ENCODE measurements at places on chromosomes 3 and 15. TPM values are rescaled to one million over a fixed set of nuclear protein-coding genes. Genes with fewer than 3 reads are reported as not detected.

Gene SLTM
- 130 TPM for total RNA-seq

Gene CLDN16
- not detected for total RNA-seq

Gene FGF12
- total RNA-seq: not detected

Gene NPAP1
- total RNA-seq: not detected

Gene RBP2
- not detected for total RNA-seq

Gene SLC6A11
- not detected for total RNA-seq

Gene GPR149
- total RNA-seq: not detected

Gene FGD5
- total RNA-seq: not detected

Gene TMEM43
- total RNA-seq: 38.0 TPM

Gene CCDC39
- not detected for total RNA-seq

Gene ISL2
- 0.59 TPM for total RNA-seq

Gene GCNT3
- total RNA-seq: not detected

Gene ZNF80
- 1.00 TPM for total RNA-seq

Gene MME
- total RNA-seq: not detected

Gene ARHGAP11A
- total RNA-seq: 143 TPM

Gene SH2D7
- total RNA-seq: 0.11 TPM

Gene PTH1R
- not detected for total RNA-seq

Gene ST8SIA2
- total RNA-seq: not detected

Gene ISLR2
- total RNA-seq: not detected

Gene BNC1
- not detected for total RNA-seq

Gene CCR3
- 0.16 TPM for total RNA-seq

Gene MITF
- total RNA-seq: not detected

Gene SH3GL3
- not detected for total RNA-seq

Gene OR5K2
- not detected for total RNA-seq

Gene ERICH6
- not detected for total RNA-seq

Gene FAM81A
- total RNA-seq: 1.2 TPM

Gene CAPN3
- total RNA-seq: 3.1 TPM

Gene P4HTM
- 37.9 TPM for total RNA-seq

Gene SCAMP5
- 0.80 TPM for total RNA-seq

Gene TGM4
- total RNA-seq: not detected

Gene FANCD2OS
- not detected for total RNA-seq

Gene CPB1
- not detected for total RNA-seq

Gene CGNL1
- total RNA-seq: not detected

Gene CNTN6
- not detected for total RNA-seq

Gene PLA2G4E
- not detected for total RNA-seq

Gene SHISA5
- 140 TPM for total RNA-seq

Gene C3orf20
- total RNA-seq: 0.20 TPM

Gene PAK6
- total RNA-seq: 0.43 TPM

Gene ATG7
- 41.9 TPM for total RNA-seq

Gene PPM1L
- total RNA-seq: 4.0 TPM

Gene CKMT1B
- total RNA-seq: not detected

Gene GP9
- total RNA-seq: not detected

Gene SNTN
- not detected for total RNA-seq

Gene GOLGA6B
- total RNA-seq: not detected

Gene IQCH
- 1.1 TPM for total RNA-seq

Gene TGM5
- 0.09 TPM for total RNA-seq

Gene GOLGA8O
- total RNA-seq: 5.3 TPM

Gene NOX5
- 0.02 TPM for total RNA-seq

Gene FRG2C
- not detected for total RNA-seq

Gene SKOR1
- 0.18 TPM for total RNA-seq

Gene DGKG
- total RNA-seq: not detected

Gene SI
- not detected for total RNA-seq

Gene GOLGA8T
- not detected for total RNA-seq

Gene PLCB2
- 192 TPM for total RNA-seq

Gene UBAP1L
- total RNA-seq: 5.9 TPM

Gene PRRT3
- total RNA-seq: 6.2 TPM

Gene TNFSF10
- 140 TPM for total RNA-seq

Data from T-helper 2 cell treated with Interferon-gamma antibody and Interleukin-4, amounts not matched to agents 100 ng/mL and 5 ng/mL, for 36 hours (primary cell).